GM23338 (cell line): ENCODE measurements at places on chromosomes 12 and 14.

DNA sequence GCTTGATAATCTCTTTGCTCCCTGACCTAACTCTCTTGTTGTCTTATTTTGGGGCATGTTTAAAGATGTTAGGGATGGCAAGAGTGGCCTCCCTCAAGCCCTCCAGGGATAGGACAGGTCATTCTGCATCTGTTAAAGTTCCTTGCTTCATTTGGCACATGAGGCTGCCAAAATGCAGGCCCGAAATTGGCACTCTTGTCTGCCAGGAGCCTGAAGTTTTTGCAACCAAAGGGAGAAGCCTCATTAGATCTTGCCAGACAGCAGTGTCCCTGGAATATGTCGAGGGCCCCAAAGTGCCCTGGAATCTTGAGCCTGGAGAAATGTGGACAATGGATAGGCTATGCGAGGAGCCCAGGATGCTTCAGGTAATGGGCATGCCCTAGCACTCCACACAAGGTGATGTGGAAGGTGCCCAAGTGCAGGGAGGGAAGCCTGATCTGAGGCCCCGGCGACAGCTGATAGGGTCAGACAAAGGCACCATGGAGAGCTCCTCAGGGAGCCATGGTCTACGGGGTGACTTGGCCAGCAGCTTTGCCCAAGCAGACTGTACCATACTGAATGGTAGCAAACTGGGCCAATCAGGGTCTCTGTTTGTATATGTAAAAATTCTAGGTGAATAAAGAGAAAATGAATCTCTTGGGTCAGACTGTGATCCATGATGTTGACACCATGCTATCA is 173.0 kb upstream of the WSCD2 start:
- no peak for DNase-seq

- DNase-seq, result no peak
These were observed 9.1 kb downstream of the RAB2B start for GRCh38 chr14:21467616-21468015.

- DNase-seq, result no peak
These were observed 218.8 kb downstream of the DAD1 start for GRCh38 chr14:22370084-22370847.

GRCh38 chr14:100246809-100247428 is 8.0 kb downstream of the YY1 start:
- peak; percentile 92 for DNase-seq

DNA sequence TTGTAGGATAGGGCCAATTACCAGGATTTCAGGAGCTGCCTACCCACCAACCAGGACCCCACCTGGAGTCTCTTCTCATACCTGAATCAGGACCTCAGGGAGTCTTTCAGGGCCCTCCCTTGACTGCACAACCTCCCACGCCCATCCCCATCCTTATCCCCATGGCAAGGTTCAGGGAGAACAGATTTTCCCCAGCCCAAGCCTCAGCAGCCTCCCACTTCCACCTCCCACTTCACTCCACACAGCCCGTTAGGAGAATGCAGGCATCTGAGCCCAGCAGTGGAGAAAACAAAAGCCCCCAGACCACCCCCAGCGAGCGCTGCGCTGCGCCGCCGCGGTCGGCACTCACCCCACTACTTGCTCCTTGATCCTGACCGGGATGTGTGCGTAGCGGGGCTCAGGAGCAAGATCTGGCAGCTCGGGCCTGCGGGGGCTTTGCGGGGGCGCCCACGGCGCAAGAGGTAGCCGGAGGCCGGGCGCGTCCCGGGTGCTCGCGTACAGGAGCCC is 1.4 kb downstream of the B4GALNT1 start:
- peak; percentile 47 for DNase-seq

DNA sequence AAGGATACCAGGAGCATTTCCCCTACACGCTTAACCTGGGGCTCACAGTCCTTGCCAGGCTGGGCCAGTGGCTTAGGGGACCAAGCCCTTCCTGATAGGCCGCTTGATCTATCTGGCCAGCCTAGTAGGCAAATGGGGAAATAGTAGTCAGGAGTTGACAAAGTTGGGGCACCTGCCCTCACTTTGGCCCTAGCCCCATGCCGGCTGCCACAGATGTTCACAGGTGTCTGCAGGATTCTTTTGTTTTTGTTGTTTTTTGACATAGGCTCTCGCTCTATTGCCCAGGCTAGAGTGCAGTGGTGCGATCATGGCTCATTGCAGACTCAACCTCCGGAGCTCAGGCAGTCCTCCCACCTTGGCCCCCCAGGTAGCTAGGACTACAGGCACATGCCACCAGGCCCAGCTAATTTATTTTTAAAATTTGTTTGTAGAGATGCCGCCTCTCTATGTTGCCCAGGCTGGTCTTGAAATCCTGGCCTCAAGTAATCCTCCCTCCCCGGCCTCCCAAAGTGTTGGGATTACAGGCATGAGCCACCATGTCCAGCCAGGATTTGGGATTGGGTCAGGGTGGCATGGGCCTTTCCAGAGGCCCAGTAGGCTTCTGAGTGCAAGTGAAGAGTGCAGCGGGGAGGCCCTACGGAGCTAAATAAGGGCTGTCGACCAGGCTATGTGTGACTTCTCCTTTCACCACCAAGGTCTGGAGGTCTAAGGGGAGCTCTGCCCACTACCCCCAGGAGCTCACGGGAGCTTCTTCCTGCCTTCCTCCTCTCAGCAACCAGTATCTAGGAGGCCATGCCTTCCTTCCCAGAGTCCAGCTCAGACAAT is 15.5 kb upstream of the HDAC7 start:
- no peak for DNase-seq

GRCh38 chr14:96088911-96089310 is 49.7 kb downstream of the C14orf132 start:
- DNase-seq, result no peak

DNA sequence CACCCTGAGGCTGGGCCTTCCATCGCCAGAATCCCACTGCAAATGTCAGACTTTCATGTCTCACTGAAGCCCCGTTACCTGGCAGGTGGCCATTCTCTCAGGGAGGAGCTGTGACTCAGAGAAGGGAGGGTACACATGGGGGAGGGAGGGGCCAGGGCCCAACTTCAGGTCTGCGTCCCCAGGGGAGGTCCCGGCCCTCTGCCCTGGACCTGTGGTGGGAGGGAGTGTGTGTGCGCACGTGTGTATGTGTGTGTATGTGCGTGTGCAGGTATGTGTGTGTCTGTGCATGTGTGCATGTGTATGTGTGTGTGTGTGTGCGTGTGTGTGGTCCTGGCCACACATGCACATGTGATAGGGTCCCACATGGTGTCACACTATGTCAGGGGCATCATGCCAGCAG is 50.9 kb downstream of the MVK start:
- no peak for DNase-seq

- no peak for DNase-seq
These were observed 6.4 kb downstream of the GAS2L3 start for GRCh38 chr12:100579844-100580243.

- peak; percentile 39 for DNase-seq
These were observed 2.3 kb downstream of the PTMS start for GRCh38 chr12:6768437-6768914.

DNA sequence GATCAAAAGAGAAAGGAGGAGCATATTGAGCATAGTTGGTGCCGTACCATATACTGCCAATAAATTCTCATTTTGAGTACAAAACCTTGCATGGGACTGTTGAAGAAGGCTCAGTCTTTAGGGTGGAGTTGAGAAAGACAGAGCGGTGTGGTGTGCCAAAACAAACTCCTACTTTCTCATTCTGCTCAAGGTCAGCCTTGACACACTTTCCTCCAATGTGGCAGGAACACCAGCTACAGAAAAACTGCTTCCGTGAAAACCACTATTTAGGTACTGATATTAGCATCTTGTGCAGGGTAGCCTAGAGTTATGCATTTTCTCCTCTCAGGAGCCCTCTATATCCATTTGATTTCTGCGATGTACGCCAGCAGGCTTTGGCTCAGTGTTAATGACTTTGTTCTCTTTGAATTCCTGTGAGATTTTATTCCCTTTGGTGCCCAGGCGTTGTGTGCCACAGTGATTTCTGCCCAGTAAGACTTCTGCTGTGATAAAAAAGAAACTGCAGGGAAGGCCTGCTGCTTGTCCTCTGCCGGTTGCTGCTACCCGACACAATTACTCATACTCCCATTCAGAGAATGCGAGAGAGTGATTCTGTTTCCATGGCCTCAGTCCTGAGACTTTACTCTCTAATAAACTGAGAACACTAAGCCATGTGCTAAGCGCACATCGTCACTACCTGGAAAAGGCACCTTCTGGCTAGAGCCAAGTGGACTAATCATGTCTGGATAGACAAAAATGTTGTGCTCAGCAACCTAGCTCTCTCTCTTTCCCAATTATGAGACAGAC is 88.3 kb upstream of the MDM1 start:
- DNase-seq, result no peak

- no peak for DNase-seq
These were observed 54.3 kb downstream of the ZFP36L1 start for GRCh38 chr14:68738559-68738958.

DNA sequence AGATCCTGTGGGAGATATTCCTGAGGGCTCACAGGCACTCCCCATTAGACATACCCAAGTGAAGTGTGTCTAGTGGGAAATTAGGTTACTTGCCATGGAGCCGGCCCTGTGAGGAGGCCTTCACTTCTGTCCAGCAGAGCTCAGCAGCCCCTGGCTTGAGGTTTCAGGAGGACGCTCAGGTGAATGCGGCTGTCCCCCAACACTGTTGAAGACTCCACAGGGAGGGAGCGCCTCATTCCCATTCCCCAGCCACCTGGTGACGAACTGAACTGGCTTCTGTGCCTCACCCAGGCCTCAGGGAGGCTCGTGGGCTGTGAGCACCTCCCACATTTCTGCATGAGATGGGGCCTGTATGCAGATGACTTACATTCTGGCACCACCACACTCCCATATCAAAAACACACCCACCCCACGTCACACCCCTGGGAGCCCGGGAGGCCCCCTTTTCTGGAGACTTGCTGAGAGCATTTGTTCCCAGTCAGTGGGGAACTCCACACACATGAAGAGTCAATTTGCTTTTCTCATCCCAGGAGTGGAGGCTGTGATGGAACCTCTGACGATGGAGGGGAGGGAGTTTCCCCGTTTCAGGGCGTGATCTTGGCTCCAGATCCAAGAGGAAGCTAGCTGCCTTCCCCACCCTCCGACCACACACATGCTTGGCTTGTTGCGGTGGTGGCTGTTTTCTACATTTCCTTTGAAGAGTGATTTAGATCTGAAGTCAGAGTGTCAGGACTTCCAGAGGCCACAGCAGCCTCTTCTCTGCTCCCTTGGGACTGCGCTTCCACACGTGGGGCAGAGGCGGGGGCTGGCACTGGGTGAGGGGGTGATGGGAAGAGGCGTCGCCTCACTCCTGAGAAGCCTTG is 120.7 kb downstream of the ADGRD1 start:
- DNase-seq, result no peak

- no peak for DNase-seq
These were observed 669.2 kb downstream of the DIO2 start for GRCh38 chr14:79542121-79542520.

DNA sequence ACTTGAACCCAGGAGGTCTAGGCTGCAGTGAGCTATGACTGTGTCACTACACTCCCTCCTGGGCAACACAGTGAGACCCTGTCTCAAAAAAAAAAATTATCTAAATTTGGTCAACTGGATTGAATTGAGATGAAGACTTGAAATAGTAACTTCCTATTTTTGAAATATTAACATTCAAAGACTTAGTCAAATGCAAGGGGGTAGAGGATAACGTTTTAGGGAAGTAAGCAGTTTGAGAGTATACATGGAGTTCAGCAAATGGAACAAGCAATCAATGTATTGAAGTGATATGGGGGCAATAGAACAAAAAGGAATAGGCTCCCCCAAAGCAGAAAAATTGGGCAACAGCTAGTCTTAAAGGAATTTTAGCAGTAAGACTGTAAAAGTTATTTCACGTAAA is 4.6 kb upstream of the MFAP5 start:
- no peak for DNase-seq

- no peak for DNase-seq
These were observed 260.9 kb downstream of the BMP4 start for GRCh38 chr14:53695692-53696214.

GRCh38 chr14:91872517-91873470 is 5.5 kb upstream of the TC2N start:
- no peak for DNase-seq

DNA sequence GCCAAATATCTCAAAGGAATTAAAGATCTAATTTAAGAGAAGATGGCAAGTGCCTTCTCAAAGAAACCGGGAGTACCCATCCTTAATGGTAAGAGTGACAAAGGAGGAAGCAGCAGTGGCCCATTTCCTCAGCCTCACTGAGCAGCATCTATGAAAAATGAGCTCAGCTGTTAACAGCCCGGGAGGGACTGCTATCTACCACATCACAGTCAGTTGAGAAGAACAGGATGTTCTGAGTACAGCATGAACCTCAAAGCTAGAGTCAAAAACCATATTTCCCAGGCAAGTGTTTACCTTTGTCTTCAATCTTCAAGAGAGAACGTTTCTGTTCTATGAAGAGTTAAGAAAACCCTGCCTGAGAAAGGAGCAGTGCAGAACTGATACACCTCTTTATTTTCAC is 115.0 kb downstream of the BTG1 start:
- no peak for DNase-seq

- DNase-seq, result no peak
These were observed 97.9 kb upstream of the DAAM1 start for GRCh38 chr14:59090572-59090971.

DNA sequence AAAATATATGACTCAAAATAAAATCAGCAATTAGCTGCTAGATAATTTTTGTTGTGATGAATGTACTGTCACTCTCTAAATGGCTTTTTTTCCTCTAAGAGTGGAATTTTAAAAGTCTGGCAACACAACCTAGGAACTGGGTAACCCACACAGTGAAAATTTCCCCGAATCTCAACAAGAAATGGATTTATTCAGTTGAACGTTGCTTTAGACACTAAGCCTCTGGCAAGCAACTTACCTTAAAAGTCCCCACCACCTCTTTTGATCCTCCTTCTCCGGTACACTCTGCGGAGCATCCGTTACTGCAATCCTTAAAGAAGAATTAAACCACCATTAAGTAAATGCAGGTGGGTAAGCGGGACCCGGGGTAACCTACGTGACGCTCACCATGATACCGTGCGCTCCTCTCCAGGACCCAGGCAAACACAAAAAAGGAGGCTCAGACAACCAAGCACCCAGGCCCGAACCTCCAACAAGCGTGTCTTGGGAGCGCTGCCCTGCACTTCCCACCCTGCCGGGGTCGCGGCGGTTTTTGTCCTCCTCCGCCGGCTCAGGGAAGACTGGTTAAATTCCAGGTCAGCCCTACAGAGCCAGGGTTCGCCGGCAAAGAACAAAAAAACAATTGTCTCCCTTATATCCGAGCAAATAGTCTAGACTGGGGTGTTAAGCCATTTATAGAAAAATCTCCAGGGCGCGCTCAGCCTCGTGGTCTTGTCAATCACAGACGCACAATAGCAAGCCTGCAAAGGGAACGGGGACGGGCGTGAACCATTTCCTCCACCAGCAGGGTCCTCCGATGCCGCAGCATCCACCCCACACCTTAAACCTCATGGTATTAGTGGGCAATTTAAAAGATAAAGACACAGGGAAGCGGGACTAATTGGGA is 47.1 kb downstream of the BCAT1 start:
- peak; percentile 81 for DNase-seq

DNA sequence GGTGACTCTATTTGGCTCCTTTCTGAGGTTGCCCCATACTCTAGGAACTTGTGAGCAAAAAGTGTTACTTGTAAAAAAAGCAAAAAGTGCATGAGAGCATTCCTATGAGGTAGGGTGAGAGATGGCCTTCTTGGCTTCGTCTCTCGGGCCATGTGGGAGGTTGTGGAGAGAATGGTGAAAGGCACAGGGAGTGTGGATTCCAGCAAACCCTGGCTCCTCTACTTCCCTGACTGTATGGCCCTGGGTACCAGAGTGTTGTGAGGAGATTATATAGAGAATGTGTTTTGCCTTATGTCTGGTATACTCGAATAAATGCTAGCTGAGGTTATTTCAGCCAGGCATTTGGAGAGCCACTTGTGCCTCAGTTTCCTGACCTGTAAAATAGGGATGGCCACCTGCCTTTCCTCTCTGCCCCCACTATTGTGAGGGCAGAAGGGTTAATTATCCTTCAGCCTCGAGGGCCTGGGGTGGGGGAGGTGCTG is 11.0 kb downstream of the PLEKHG3 start:
- DNase-seq, result peak; percentile 47
